ENCODE measurements at places on chromosomes 6 and 20.

- no peak for DNase-seq
Observed at GRCh38 chr6:122429323-122429722, 29.9 kb downstream of the HSF2 start.

GRCh38 chr20:57807401-57808263 is 97.8 kb upstream of the PMEPA1 start:
- DNase-seq = no peak

- DNase-seq = no peak
Observed at GRCh38 chr20:20638878-20639277, 73.6 kb downstream of the RALGAPA2 start.

GRCh38 chr6:155274533-155274932 is 10.7 kb downstream of the CLDN20 start:
- DNase-seq = no peak

DNA sequence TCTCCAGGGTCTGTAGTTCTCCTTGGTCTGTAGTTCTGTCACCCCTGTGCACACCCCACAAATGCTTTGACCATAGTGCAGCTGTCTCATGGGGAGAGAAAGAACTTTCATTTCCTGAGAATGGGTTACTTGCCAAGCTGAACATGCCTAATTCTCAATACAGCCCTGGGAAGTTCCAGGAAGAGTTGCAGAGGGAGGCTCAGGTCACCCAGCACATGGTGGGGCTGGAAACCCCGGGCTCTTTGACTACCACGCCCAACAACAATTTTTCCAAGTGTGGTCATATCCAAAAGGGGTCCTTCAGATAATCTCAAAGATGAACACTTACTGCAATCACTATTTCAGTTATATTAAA is 2.2 kb upstream of the PTPRA start:
- no peak for DNase-seq

- no peak for DNase-seq
Observed at GRCh38 chr20:19757487-19758132, 448 bp upstream of the RIN2 start.

DNA sequence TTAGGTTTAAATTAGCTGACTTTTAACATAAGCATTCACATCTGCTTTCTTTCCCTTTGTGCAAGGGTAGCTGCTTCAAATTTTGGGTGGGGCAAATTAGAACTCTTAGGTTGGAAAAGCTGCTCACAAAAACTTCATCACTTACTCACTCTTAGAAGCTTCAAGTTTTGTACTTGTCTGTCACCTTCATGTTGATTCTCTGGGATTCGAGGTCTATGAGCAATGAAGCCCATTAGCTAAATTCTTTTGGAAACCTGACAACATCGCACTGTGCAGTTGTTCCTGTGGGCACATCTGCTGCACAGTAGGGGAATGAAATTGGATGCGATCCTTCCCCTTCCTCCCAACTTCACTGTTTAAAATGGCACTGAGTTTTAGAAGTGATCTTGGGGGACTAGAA is 156.1 kb downstream of the UBE3D start:
- DNase-seq = no peak

GRCh38 chr6:166693880-166694279 is 66.8 kb upstream of the RPS6KA2 start:
- no peak for DNase-seq

DNA sequence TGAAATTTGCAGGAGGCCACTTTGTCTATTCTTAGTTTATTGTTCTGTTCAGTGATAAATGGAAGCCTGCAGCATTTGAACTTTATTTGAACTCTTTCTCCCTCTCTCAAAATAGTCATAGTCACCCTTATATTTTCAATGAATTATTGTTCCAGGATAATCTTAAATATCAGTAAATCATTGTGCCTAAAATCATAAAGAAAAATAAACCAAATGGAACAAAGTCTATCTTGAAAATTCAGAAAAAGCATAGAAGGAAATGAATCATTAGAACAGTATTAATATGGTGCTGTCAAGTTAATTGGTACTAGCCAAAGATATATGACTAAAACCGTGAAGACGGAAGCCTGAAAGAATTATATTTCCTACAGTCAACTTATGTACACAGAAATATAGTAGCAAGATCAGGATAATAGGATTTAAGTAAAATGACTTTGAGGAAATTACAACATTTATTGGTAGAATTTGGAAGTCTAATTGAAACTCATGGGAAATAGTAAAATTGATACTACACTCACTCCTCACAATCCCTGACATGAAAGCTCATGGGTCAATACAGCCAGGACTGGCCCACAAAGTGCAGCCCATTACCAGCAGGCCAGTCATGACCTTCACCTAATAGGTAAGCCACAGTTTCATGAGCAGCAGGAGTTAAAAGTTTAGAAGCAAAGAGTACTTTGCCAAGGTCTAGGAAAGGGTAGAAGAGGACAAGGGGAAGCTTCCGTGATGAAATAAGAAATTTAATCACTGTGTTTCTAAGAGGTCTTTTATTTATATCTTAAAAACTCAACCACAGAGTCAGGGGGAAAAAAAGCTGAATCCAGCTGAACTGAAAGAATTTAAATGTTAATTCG is 119.9 kb upstream of the ENPP5 start:
- no peak for DNase-seq

DNA sequence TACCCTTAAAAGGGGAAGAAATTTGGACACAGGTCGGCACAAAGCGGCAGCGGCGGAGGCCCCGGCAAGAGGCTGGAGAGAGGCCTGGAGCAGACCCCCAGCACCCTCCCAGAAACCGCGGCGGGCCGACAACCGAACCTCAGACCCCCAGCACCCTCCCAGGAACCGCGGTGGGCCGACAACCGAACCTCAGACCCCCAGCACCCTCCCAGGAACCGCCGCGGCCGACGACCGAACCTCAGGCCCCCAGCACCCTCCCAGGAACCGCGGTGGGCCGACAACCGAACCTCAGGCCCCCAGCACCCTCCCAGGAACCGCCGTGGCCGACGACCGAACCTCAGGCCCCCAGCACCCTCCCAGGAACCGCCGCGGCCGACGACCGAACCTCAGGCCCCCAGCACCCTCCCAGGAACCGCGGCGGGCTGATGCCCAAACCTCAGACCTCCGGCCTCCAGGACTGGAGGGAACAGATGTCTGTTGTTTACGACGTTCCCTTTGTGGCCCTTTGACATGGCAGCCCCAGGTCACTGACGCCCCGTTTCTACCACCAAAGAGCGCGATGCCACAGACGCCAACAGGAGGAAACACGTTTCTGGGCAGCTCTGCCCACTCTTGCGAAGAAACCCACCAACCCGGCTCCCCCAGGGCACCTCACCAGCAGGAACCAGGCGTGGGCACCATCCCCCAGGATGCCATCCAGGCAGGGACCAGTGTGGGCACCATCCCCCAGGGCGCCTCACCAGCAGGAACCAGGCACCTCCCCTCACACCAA is 28.4 kb downstream of the ZBTB46 start:
- DNase-seq = no peak
